Neuronal stem cell (in vitro differentiated cells): ENCODE measurements at places on chromosomes 3 and 15.

GRCh38 chr3:47398228-47398627, 17.4 kb downstream of the PTPN23 start:
- no peak for DNase-seq
- H3K36me3 ChIP-seq, result peaks cover 60% of the 10 kb centered on the region
- no peak overlapping the region for H3K27ac ChIP-seq
- no peak overlapping the region for H3K4me3 ChIP-seq
- no peaks in the 10 kb centered on the region for H3K27me3 ChIP-seq
- H3K4me1 ChIP-seq, result peaks cover 12% of the 10 kb centered on the region

DNA sequence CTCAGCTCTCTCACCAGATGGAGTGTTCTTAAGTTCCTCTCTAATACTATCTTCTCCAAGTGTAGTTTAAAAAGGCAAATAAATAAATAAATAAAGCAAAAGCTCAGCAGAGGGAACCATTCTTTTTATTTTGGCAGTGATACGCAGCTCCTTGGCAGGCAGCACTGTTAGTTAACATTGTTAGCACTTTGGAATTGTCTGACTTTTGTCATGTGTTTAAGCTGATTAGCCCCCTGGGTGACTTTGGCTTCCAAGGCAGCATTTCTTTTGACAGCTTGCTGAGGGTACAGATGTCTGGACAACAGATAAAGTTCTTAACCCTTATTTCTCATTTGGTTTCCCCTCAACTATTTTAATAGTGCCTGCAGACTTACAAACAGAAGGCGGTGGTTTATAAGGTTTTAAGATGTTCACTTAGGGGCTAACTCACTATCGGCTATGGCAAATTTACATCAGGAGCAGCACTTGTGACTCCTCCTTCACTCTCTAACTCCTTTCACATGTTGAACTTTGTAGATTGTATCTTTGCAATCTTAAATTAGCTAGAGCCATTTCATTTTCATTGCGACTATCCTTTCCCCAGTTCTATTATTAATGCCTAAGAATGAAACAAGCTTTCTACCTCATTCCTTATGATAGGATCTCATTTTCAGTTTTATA, 213.4 kb downstream of the ZBBX start:
- H3K4me1 ChIP-seq, result peaks cover 3% of the 10 kb centered on the region
- H3K27ac ChIP-seq, result no peak overlapping the region
- peak; percentile 53 for DNase-seq
- no peaks in the 10 kb centered on the region for H3K36me3 ChIP-seq
- H3K27me3 ChIP-seq, result no peaks in the 10 kb centered on the region

GRCh38 chr15:38487378-38487777, 33.5 kb downstream of the FAM98B start:
- DNase-seq, result no peak
- H3K4me3 ChIP-seq, result no peak overlapping the region
- H3K27ac ChIP-seq, result no peak overlapping the region
- no peaks in the 10 kb centered on the region for H3K27me3 ChIP-seq

DNA sequence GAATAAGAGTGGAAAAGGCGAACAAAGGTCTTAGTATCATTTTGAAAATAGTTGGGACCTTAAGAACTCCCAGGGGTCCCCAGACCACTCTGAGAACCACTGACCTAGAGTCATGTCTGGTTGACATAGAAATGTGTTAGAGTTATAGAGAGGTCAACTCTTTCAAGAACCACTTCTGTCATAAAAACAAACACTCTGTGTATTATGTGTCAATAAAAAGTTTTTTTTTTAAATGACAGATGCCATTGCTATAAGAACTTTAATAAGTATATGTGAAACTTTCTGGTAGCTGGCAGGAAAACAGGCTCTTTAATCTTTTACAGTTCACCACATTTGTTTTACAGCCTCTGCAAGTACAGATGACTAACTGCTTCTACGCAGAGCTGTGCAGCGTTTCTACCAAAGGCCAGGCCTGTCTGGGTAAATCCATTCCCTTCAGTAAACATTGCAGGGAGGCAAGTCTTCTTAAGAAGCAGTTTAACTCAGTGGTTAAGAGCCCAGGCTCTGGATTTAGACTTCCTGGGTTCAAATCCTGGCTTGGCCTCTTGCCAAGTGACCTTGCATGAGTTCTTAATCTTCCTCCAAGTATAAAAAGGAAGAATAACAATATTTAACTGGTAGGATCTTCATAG, 56.6 kb downstream of the RFTN1 start:
- H3K27me3 ChIP-seq, result no peaks in the 10 kb centered on the region
- no peaks in the 10 kb centered on the region for H3K4me1 ChIP-seq
- H3K4me3 ChIP-seq, result no peak overlapping the region
- no peaks in the 10 kb centered on the region for H3K36me3 ChIP-seq
- H3K27ac ChIP-seq, result no peak overlapping the region

DNA sequence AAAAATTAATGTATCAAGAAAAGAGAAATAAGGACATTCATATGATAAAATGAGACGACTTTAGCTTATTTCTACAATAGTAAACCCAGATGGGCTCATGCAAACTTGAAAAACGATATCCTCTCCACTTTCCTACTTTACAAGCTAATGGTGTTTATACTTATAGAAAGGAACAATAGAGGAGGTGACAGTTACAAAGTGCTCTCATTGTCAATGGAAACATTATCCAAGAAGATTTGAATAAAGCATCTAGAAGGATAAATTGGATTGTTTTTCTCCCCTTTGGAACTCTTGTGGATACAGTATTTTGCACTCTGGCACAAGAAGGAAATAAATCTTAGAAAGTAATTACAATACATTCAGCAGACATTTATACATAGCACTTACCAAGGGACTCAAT, 20.2 kb upstream of the CCDC66 start:
- no peaks in the 10 kb centered on the region for H3K4me1 ChIP-seq
- no peak overlapping the region for H3K27ac ChIP-seq
- no peak for DNase-seq
- no peaks in the 10 kb centered on the region for H3K27me3 ChIP-seq

- H3K27me3 ChIP-seq, result no peaks in the 10 kb centered on the region
- no peak for DNase-seq
- no peaks in the 10 kb centered on the region for H3K4me1 ChIP-seq
- no peaks in the 10 kb centered on the region for H3K36me3 ChIP-seq
- H3K27ac ChIP-seq, result no peak overlapping the region
Observed at GRCh38 chr3:178476886-178477285, 59.4 kb upstream of the KCNMB2 start.

- peaks cover 87% of the 10 kb centered on the region for H3K36me3 ChIP-seq
- no peaks in the 10 kb centered on the region for H3K4me1 ChIP-seq
- no peak overlapping the region for H3K27ac ChIP-seq
- H3K27me3 ChIP-seq, result no peaks in the 10 kb centered on the region
Observed at GRCh38 chr3:38190481-38190881, 25.1 kb downstream of the OXSR1 start.

- no peaks in the 10 kb centered on the region for H3K36me3 ChIP-seq
- no peaks in the 10 kb centered on the region for H3K27me3 ChIP-seq
- no peak overlapping the region for H3K4me3 ChIP-seq
- no peaks in the 10 kb centered on the region for H3K4me1 ChIP-seq
- no peak for DNase-seq
Observed at GRCh38 chr3:168002786-168003368, 92.8 kb downstream of the GOLIM4 start.

GRCh38 chr3:173351886-173352285, 45.7 kb upstream of the NLGN1 start:
- no peak for DNase-seq
- no peaks in the 10 kb centered on the region for H3K36me3 ChIP-seq
- no peaks in the 10 kb centered on the region for H3K4me1 ChIP-seq
- H3K27me3 ChIP-seq, result no peaks in the 10 kb centered on the region

GRCh38 chr3:48535578-48535977, 21.0 kb downstream of the PFKFB4 start:
- DNase-seq, result no peak
- no peaks in the 10 kb centered on the region for H3K4me1 ChIP-seq
- H3K36me3 ChIP-seq, result peaks cover 34% of the 10 kb centered on the region
- no peak overlapping the region for H3K4me3 ChIP-seq
- no peak overlapping the region for H3K27ac ChIP-seq
- H3K27me3 ChIP-seq, result no peaks in the 10 kb centered on the region

- H3K27me3 ChIP-seq, result no peaks in the 10 kb centered on the region
- H3K27ac ChIP-seq, result no peak overlapping the region
- H3K4me3 ChIP-seq, result no peak overlapping the region
- no peak for DNase-seq
- H3K36me3 ChIP-seq, result no peaks in the 10 kb centered on the region
Observed at GRCh38 chr3:80159990-80160506, 392.2 kb upstream of the ROBO1 start.

GRCh38 chr15:70504988-70505387, 258.4 kb downstream of the UACA start:
- no peaks in the 10 kb centered on the region for H3K36me3 ChIP-seq
- no peaks in the 10 kb centered on the region for H3K27me3 ChIP-seq
- H3K4me1 ChIP-seq, result no peaks in the 10 kb centered on the region
- no peak for DNase-seq
- H3K27ac ChIP-seq, result no peak overlapping the region

DNA sequence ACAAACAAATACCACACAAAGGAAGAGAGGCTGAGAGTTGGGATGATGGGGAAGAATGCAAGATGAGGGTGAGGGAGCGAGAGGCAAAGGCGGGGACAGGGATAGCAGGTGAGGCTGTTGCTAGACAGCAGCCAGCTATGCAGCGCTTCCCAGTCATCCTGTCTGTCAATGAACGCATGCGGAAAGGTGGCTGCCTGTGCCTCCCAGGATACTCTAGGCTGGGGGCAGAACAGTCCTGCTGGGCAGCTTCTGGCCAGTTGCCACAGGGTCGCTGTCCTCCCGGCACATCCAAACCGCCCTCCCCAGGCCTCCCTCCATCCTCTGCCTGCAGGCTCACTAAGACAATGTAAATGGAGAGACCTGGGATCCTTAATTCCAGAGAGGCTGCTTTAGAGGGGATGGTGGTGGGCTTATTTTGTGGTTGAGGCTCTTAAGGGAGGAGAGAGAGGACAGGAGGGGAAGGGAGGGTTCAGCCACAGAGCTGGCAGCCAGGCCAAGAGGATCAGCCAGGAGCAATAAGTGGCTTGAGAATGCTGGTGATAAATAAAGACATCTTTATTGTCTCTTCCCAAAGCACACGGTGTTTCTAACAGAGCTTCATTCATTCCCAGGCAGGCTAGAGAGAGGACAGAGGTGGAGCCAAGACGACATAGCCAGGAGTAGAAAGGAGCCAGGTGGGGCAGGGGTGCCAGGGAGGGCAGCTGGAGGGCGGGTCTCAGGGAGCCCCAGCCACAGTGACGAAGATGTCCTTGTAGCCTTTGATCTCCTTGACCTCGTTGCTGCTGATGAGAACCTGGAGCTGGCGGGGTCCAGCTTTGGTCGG, 9.2 kb upstream of the TGM5 start:
- H3K27ac ChIP-seq, result no peak overlapping the region
- no peaks in the 10 kb centered on the region for H3K36me3 ChIP-seq
- H3K4me3 ChIP-seq, result no peak overlapping the region
- H3K4me1 ChIP-seq, result no peaks in the 10 kb centered on the region
- no peaks in the 10 kb centered on the region for H3K27me3 ChIP-seq
- no peak for DNase-seq

DNA sequence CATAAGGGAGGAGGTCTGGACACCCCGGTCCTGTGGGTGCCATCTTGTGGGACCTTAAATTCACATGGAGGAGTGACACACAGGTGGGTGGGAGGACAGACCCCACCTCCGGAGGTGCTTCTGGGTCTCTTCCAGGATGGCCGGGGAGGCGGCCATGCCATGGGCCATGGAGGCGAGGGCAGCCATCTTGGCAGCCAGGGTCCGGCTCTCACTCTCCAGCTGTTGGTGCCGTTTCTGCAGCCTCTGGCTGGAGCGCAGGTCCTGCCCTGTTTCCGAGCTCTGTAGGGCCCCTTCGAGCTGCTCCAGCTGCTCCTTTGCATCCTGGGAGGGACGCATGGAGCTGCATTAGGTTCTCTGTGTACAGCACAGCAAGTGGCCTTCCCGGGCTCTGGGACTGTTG, 19.1 kb downstream of the SPTBN5 start:
- H3K27me3 ChIP-seq, result peaks cover 17% of the 10 kb centered on the region
- H3K36me3 ChIP-seq, result no peaks in the 10 kb centered on the region
- no peak overlapping the region for H3K27ac ChIP-seq
- peaks cover 3% of the 10 kb centered on the region for H3K4me1 ChIP-seq
- no peak overlapping the region for H3K4me3 ChIP-seq
- no peak for DNase-seq

GRCh38 chr3:18529631-18530030, 104.5 kb upstream of the SATB1 start:
- H3K4me3 ChIP-seq, result no peak overlapping the region
- no peaks in the 10 kb centered on the region for H3K36me3 ChIP-seq
- no peaks in the 10 kb centered on the region for H3K4me1 ChIP-seq
- no peaks in the 10 kb centered on the region for H3K27me3 ChIP-seq
- no peak for DNase-seq

GRCh38 chr3:32419742-32420125, 28.1 kb downstream of the CMTM7 start:
- no peak overlapping the region for H3K4me3 ChIP-seq
- no peaks in the 10 kb centered on the region for H3K36me3 ChIP-seq
- peak overlapping the region; percentile 18 for H3K27ac ChIP-seq

DNA sequence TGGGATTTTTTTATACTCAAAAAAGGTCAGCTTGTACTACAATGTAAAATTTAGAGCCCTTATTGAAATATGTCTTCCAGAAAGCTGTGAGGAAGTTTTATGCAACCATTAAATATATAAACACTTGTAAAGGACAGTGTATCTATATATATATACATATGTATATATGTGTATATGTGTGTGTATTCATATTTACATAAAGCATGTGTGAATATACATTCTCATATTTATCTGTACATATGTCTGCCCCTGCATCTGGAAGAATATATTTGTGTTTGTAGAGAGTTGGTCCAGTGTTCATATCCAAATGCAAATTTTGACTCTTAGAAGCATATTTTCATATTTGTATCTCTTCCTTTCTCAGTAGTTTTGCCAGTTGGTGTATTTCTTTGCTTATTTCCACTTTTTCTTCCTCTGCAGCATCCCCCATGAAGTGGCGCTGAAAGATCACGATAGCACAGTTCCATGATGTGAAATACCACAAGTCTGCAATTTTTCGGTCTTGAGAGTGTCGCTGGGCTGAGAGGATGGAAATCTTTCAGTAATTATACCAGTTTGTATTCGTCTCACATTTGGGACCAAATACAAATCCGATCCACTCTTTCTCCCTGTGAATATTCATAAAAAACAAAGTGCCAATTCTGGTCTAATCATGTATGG, 311.7 kb upstream of the DPH6 start:
- no peaks in the 10 kb centered on the region for H3K36me3 ChIP-seq
- no peak overlapping the region for H3K27ac ChIP-seq
- H3K4me3 ChIP-seq, result no peak overlapping the region

GRCh38 chr3:119315600-119316312, 21.6 kb downstream of the ARHGAP31 start:
- no peak for DNase-seq
- H3K27me3 ChIP-seq, result no peaks in the 10 kb centered on the region
- no peak overlapping the region for H3K4me3 ChIP-seq
- no peaks in the 10 kb centered on the region for H3K4me1 ChIP-seq
- no peak overlapping the region for H3K27ac ChIP-seq
- no peaks in the 10 kb centered on the region for H3K36me3 ChIP-seq

- no peaks in the 10 kb centered on the region for H3K4me1 ChIP-seq
- no peaks in the 10 kb centered on the region for H3K27me3 ChIP-seq
- H3K27ac ChIP-seq, result no peak overlapping the region
- DNase-seq, result no peak
Observed at GRCh38 chr3:115975796-115976195, 352.5 kb downstream of the GAP43 start.
